ENCODE measurements at places on chromosomes 7 and 10. TPM values are rescaled to one million over a fixed set of nuclear protein-coding genes. Genes with fewer than 3 reads are reported as not detected.

GRCh38 chr7:134084488-134085144 is 42.5 kb upstream of the LRGUK start:
- DNase-seq: no peak

GRCh38 chr10:102375867-102376266 is 19.6 kb upstream of the NFKB2 start:
- no peak for DNase-seq

GRCh38 chr7:30285067-30285535 is 704 bp downstream of the ZNRF2 start:
- peak; percentile 46 for DNase-seq

FOXI2 gene
- polyA plus RNA-seq: 1.1 TPM

LRRC18 gene
- polyA plus RNA-seq: not detected
